CD4-positive, alpha-beta T cell treated with Interleukin-21 for 1 hour (primary cell): ENCODE measurements at places on chromosomes 16 and 17.
A peak's percentile ranks its signal among the peaks of the same experiment; 100 is the strongest.

DNA sequence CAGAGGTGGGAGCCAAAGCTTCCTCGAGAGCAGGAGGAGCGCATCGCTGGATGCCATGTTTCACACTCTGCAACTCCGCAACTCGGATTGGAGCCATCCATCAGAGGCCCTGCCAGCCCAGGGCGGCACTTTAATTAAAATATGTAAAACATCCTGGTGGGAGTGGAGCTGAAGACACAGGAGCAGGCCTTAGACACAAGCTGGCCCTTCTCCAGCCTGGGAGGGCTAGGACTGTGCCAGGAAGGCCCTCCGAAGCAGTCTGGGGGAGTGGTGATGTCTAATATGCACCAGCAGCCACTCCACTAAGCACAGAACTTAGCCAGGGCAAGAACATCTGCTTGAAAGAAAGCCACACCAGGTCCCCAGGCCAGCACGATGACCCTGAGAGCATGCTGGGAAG lies 5.8 kb upstream of the CCDC182 start:
- no peak for DNase-seq

GRCh38 chr17:17767154-17767869 lies 69.5 kb downstream of the SREBF1 start:
- DNase-seq, result no peak

- peak; percentile 59 for DNase-seq
These were observed 6.3 kb downstream of the ESRP2 start for GRCh38 chr16:68229431-68230175.

DNA sequence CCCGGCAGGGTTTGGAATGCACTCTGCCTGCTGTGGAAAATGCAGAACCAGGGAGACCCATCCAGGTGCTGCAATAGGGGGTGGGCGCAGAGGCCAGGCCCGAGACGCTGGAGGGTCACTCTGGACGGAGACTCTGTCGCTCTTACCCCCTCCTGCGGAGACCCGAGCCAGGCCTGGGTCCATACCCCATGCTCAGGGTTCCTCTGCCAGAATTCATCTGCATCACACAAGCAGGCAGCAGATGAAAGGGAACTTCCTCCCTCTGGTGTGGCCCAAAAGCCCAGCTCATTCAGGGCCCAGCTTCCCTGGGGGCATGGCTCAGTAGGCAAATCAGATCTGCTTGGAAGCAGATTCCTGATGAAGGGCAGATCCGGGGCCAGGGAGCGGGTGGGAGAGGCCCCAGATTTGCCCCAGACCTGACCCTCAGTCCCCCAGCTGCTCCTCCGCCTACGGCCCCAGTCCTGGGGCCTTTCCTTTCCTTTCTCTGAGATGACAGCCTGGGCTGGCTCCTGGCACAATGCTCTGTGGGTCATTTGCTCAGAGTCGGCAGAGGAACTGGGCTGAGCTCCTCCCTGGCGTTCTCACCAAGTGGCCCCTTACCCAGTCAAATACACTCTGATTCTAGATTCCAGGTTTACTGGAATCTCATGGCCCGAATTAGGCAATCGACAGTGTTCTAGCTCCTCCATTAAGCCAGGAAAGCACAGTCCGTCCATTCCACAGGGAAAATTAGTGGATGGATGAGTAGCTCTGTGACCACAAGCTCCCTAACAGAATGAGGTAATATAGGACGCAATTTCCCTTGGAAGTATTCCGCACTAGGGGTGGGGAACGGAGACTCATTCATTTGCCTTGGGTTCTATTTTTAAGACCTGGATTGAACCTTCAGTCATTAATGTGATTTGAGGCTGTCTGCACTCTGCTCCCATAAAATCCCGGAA lies 19.1 kb upstream of the RASD1 start:
- DNase-seq, result no peak

- peak; percentile 77 for DNase-seq
These were observed 62.8 kb downstream of the GRB7 start for GRCh38 chr17:39800540-39800939.

DNA sequence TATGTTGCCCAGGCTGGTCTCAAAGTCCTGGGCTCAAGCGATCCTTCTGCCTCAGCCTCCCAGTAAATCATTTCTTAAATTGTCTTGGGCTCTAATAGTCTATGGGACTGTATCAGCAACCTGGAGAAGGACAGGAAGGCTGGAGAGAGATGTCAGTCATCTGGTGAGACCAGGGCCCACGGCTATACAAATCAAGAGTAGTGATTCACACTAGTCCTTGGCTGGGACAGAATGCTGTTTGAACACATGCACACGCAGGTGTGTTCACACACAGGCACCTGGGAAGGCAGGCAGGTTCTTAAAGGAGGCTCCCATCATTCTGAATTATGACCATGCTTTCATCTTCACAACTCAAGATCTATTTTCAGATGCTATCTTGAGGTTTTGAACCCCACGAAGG lies 14.1 kb downstream of the NQO1 start:
- DNase-seq, result no peak

- no peak for DNase-seq
These were observed 153.4 kb upstream of the GSE1 start for GRCh38 chr16:85459529-85460251.

GRCh38 chr17:48155889-48156611 lies 48.5 kb downstream of the SNX11 start:
- no peak for DNase-seq

DNA sequence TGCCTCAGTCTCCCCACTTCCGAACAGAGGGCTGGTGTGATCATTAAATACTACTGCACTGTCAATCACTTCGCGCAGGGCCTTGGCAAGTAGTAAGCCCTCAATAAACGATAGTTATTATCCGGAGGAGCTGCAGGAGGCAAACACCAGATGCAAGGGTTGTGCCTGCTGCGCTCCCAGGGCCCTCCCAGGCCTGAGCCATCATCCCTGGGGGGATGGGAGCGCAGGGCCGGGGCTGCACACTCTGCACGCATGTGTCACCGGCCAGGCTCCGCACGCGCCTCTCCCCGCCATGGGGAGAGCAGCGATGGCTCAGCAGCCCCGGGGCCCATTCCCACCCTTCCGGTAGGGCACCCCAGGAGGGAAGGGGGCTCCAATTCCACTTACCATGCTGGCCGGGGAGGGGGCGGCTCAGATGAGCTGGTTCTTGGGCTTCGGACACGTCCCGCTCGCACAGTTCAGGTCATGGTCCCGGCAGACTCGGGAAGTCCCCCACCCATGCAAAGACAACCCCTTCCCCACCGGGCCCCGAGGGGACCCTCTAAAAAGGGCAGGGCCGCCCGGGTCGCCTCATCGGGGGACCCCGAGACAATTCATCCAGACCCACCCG lies 681 bp downstream of the XPO6 start:
- peak; percentile 47 for DNase-seq

GRCh38 chr17:67274466-67274865 lies 29.5 kb upstream of the HELZ start:
- DNase-seq, result no peak

DNA sequence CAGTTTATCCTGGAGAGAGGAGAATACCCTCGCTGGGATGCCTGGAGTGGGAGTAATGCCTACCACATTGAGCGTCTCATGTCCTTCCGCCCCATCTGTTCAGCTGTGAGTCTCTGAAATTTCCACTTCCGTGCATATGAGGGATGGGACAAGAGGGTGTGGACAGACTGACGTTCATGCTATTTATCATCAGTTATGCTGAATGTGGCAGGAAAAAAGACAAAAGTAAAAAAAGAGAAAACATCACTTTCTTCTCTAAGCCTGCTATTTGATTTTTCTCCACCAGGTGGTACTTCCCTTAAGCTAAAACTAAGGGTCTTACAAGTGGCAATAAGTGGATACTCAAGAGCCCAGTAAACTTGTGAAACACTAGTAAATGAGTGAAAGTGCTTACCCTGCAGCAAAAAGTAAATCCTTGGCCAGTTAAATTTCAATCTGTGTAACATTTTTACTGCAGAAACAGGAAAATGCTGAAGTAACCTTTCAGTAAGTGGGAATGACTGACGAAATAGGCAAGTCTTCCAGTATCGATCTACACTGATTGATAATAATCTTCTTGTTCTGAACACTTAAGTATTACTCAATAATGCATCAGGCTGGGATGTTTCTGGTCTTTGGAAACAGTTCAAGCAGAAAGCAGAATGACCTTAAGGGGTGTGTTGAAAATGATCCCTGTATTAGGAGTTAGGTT lies 5.6 kb downstream of the CRYBA1 start:
- peak; percentile 25 for DNase-seq

DNA sequence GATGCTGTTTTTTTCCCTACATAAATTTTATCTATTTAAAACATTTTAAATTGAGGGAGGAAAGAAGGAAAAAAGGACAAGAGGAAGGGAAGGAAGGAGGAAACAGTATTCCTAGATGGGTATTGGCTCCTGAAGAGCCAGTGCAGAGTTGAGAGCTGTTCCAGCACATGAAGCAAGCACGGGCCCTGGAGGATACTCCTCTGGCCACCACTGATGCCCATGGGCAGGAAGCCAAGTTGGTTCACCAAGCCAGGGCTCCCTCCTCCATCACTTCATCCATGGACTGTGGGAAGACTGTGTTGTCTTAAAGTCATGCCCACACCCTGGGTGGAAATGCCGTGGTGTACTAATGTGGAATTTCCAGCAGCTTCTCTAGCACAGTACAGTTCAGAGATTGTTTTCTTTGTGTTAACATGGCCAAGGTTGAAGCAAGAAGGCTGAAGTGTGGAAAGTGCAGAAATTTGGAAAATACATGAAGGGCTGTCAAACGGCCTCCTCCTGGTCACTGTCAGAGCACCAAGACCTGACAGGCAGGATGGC lies 23.9 kb upstream of the NOS2 start:
- no peak for DNase-seq

- peak; percentile 43 for DNase-seq
These were observed 110.1 kb downstream of the XYLT1 start for GRCh38 chr16:17360693-17361122.

DNA sequence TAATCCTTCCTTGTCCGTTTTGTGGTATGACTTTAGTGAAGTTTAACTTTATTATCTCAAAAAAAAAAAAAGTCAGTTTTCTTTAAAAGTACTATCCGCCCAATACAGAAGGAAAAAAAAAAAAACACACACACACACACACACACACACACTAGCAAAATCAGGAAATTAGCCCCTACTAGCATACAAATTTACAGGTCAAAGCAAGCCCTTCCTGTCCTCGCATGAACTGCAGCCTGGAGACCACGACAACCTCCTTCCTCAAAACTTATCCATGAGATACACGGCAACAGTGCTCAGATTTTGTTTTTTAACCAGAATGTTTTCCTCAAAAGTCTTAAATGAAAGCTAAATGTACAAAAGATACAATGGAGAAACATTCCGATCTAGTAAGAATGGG lies 16.2 kb downstream of the NCOR1 start:
- DNase-seq, result no peak

- no peak for DNase-seq
These were observed 30.2 kb upstream of the ABCA3 start for GRCh38 chr16:2370721-2371120.

- DNase-seq, result no peak
These were observed 22.8 kb downstream of the NUP85 start for GRCh38 chr17:75228305-75228704.

DNA sequence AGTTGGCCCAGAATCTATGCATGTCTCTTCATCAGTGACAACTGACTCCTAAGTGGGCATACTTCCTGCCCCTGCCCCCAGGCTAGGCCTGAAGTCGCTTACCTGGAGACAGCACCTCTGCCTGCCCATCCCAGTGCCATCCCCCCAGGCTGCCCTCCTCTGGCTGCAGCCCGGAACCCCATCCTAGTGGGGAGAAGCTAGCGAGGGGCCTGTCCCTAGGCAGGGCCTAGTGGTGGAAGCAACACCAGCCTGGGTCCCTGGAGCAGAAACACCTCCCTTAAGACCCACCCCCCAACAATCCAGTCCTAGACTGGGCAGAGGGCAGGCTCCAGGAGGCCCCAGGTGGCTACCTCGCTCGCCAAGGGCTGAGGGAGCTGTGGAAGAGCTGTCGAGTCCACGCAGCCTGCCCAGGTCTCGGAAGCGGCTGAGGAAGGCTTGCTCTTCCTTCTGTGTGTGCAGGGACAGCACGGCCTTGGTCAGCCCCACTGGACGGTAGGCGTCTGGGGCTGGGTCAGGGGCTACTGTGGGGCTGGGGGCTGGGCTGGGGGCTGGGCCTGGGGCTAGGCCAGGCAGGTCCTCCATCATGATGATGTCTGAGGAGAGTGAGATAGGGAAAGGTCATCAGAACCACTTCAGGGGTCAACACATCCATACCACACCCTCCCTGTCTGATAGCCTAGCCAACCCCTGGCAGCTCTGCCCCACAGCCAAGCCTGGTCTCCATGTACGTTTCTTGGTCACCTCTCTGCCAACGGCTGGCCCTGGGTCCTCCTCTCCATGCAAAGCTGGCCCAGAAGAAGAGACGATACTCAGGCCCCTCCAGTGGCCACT lies 7.6 kb downstream of the PER1 start:
- DNase-seq, result peak; percentile 19

DNA sequence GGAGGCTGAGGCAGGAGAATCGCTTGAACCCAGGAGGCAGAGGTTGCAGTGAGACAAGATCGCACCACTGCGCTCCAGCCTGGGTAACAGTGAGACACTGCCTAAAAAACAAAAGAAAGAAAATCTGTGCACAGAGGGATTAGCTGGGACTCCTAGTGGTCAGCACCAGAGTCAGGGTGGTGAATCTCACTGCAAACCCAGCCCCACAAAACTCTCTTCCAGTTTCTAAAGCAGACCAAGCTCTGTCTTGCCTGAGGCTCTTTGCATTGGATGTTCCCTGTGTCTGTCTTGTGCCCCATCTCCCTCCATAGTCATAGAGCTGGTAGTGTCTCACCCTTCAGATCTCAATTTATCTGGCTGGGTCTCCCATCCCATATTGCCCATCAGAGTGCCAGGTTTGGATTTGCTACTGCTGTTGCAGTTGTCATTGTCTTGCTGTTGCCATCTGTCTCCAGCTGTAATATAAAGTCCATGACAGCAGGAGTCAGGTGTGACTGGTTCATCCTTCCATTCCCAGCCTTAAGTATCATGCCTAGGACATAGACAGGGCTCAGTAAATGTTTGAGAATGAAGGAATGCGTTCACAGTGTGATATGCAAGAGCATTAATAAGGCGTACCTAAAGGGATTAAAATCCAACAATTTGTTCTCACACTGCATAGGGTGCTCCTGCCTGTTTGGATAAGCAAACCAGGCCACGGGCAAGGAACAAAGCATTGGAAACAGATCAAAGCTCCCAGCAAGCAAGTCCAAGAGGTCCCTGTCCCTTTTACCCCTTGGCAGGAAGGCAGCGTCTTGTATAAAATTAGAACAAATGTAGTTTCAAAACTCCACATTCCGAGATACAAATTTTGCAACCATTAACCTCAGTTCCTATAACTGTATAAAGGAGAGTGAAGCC lies 614.6 kb upstream of the CDH5 start:
- no peak for DNase-seq

GRCh38 chr16:61014869-61015268 lies 1021.4 kb downstream of the CDH8 start:
- DNase-seq, result no peak

GRCh38 chr16:64900517-64900916 lies 221.3 kb downstream of the CDH11 start:
- no peak for DNase-seq

DNA sequence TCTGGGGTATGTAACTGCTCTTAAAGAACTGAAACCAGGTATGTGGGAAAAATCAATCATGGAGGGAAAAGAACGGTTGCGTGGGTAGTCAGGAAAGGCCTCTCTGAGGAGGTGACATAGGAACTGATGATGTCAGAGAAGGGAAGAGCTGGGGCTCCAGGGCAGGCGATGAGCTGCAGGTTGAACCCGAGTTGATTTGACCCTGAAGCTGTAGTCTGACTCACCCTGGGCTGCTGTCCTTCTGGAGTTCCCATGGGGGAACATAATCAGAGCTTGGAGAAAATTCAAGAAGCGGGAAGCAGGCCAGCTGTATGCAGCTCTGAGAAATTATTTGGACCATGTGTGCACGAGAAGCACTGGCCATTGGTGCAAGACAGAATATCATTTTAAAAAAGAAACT lies 16.7 kb downstream of the SLC6A2 start:
- DNase-seq, result no peak
